ENCODE measurements at places on chromosomes 4 and X.

GRCh38 chr4:11608992-11609391 lies 180.3 kb upstream of the HS3ST1 start:
- no peak for DNase-seq

DNA sequence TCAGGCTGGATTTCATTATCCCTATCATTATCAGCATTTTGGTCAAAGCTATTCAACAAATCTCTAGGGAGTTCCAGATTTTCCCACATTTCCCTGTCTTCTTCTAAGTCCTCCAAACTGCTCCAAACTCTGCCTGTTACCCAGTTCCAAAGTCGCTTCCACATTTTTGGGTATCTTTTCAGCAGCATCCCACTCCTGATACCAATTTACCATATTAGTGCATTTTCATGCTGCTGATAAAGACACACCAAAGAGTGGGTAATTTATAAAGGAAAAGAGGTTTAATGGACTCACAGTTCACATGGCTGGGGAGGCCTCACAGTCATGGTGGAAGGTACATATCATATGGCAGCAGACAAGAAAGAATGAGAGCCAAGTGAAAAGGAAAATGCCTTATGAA lies 132.8 kb upstream of the SLC7A11 start:
- DNase-seq = no peak

- DNase-seq = no peak
Observed at GRCh38 chr4:103673983-103674382, 45.8 kb downstream of the TACR3 start.

DNA sequence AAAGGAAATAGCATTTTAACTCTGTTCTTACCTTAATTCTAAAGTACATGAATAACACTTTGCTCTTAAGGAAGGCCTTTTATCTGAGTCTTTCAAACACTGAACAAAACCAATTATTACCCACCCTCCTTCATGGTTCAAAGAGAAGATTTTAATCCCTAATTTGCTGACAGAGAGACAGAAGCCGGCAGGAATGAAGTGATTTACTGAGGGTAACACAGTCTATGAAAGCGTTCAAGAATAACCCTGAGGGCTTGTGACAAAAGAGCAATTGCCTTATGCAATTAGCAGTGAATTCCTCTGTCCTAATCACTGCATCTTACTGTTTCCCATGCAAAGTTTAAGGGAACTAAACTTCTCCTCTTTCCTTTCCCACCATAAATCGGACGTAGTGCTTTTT lies 144.1 kb downstream of the PACRGL start:
- DNase-seq = no peak

DNA sequence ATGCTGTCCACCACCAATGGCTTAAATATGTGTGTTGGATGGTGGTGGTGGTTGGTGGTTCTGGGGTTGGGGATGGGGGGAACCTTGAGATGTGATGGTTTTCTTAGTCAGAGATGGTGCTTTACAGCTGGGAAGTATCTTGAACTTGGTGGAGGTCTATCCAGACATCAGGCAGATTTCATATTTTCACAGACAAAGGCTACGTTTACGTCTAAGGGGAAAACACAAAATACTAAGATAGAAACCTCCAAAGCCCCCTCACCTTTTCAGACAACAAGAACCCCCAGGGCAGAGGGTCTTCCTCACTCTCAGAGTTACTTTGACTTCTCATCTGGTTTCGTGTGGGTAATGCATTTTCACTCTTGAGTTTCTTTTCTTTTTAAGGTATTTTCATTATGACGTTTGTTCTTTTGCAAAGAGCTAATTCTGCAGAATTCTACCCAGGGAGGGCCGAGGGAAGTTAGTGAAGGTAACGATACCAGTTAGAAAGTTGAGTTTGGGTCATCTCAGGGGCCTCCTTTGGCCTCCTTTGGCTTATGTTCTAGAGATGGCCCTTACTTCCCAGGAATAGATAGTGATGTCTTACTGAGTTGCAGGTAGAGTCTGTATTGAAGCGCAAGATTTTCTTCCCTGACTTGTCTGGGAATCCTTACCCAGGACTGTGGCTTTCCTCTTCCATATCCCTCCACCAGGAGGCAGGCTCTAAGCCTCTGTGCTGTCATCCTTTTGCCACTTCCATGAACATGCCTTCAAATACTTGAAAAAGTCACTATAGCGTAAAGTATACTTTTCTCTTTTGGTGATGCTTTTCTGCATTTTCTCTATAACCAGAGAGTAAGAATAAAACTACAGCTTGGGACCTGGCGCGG lies 31.9 kb downstream of the RHOH start:
- DNase-seq = no peak

GRCh38 chr4:177555007-177555574 lies 112.9 kb upstream of the AGA start:
- DNase-seq = no peak

Measured in omental fat pad (tissue), 4 donors.